ENCODE measurements at places on chromosomes 1 and 21.

GRCh38 chr1:205667909-205668643 is 12.2 kb downstream of the SLC45A3 start:
- DNase-seq = no peak

DNA sequence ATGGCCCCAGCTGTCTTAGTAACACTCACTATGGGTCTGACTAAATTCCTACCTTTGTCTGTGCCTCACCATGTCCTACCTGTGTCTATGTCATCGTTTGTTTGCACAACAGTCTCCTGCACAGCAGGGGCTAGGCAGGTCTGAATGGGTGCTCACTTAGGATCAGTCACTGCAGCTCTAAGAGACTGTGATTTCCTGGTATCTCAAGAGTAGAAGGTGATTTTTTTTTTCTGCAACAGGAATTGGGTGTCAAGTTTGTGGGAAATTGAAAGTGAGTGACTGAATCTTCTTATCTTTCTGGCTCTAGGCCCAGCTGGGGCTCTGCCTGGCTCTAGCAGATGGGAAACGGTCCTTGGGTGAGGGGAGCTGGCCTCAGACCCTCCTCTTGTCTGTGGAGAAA is 46.4 kb upstream of the TRABD2B start:
- no peak for DNase-seq

- no peak for DNase-seq
Measured at GRCh38 chr1:61079898-61080336, 2.4 kb upstream of the NFIA start.

DNA sequence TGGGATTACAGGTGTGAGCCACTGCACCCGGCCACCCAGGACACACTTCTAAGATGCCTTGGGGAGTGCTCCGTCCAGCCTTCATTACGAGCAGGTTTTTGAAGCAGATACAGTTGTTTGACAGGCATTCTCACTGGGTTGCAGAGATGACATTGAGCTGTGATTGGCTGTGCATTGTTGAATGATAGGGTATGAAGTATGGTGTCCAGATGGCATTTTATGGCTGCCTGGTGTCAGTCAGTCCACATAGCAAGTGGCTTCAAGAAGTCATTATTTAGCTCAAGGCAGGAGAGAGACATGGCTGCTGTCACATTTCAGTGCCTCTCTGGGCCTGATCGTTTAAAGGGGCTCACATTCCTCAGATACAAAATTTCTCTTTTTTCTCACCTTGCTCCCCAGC is 14.8 kb upstream of the PADI2 start:
- DNase-seq = no peak

DNA sequence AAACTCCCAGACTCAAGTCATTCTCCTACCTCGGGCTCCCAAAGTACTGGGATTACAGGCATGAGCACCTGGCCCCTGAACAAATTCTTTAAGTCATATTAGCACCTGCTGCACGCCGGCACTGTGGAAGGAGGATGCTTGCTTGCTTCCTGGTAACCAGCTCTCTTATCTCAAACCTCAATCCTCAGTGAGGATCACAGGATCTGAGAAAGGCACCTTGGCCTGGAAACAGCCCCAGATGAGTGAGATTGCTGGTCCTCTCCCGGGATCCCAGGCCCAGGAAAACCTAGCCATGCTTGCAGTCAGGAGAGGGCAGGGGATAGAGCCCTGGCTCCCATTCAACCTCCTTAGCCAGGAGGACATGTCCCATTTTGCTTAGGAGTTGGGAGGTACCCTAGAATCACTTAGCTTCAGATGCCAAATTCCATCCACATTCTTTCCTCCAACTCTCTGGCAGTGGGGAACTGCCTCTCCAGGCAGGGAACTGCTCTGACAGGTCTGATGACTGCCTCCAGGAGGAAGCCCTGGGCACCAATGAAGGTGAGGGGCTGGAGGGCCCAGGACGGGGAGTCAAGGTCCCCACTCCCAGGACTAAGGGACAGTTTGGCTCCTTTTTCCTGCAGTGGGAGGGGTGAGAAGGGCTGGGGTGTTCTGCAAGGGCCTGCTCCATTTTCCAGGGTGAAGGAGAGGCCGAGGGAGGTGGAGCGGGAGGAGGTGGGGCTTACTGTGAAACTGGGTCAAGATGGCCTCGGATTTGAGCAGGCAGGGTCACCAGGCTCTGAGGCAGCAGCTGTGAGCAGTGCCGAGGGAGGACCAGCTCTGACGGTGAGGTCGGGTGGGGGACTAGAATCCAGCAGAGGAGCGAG is 9.5 kb downstream of the GPR37L1 start:
- DNase-seq = no peak

- peak; percentile 29 for DNase-seq
Measured at GRCh38 chr1:15352128-15352957, 57.3 kb upstream of the EFHD2 start.

- DNase-seq = no peak
Measured at GRCh38 chr1:195236991-195237889, 1371.0 kb downstream of the KCNT2 start.

GRCh38 chr1:214551436-214552173 is at the start of gene PTPN14:
Gene PTPN14, minus strand, starts transcription at chr1:214551602. Its CDS starts 86,799 bp downstream, at chr1:214464803.
- no peak for DNase-seq

Data from stimulated activated CD4-positive, alpha-beta T cell treated with anti-CD3 and anti-CD28 coated beads, Interleukin-2, amount 100 ng/mL, for 48 hours (primary cell).